Karpas-422 (cell line): ENCODE measurements at places on chromosomes 4 and X. TPM values are rescaled to one million over a fixed set of nuclear protein-coding genes. Genes with fewer than 3 reads are reported as not detected.

Gene FAM184B
- not detected in 2 replicates for total RNA-seq

Gene TECRL
- not detected in 2 replicates for total RNA-seq

Gene FABP2
- not detected in 2 replicates for total RNA-seq

Gene DOK7
- total RNA-seq = 1.6 and 10.4 TPM in 2 replicates

Gene SPIN2A
- 0.97 TPM in 1 of 2 replicates, not detected in the other for total RNA-seq

Gene CYLC1
- total RNA-seq = not detected in 2 replicates

Gene ARMCX1
- not detected in 2 replicates for total RNA-seq

Gene COX7B2
- total RNA-seq = not detected in 2 replicates

Gene ESX1
- total RNA-seq = not detected in 2 replicates

Gene USP17L12
- not detected in 2 replicates for total RNA-seq

Gene GC
- total RNA-seq = not detected in 2 replicates

Gene PPP2R3B
- 23.2 and 62.5 TPM in 2 replicates for total RNA-seq

Gene KCTD8
- total RNA-seq = not detected in 2 replicates

Gene KLHL5
- 142 and 147 TPM in 2 replicates for total RNA-seq

Gene LRCH2
- not detected in 2 replicates for total RNA-seq

Gene SYTL4
- total RNA-seq = 0.30 and 1.2 TPM in 2 replicates

Gene SLC16A2
- 0.79 TPM in 1 of 2 replicates, not detected in the other for total RNA-seq

Gene RRH
- total RNA-seq = 0.40 TPM in 1 of 2 replicates, not detected in the other

Gene S100P
- total RNA-seq = not detected in 2 replicates

Gene FATE1
- not detected in 2 replicates for total RNA-seq

Gene FGFBP2
- total RNA-seq = not detected in 2 replicates

Gene VAMP7
- total RNA-seq = 17.7 and 35.6 TPM in 2 replicates

Gene GYG2
- total RNA-seq = not detected in 2 replicates

Gene DSPP
- not detected in 2 replicates for total RNA-seq
